ENCODE measurements at places on chromosomes 6 and 20.

GRCh38 chr20:50107086-50107660 is 5.8 kb downstream of the UBE2V1 start:
- DNase-seq: no peak

DNA sequence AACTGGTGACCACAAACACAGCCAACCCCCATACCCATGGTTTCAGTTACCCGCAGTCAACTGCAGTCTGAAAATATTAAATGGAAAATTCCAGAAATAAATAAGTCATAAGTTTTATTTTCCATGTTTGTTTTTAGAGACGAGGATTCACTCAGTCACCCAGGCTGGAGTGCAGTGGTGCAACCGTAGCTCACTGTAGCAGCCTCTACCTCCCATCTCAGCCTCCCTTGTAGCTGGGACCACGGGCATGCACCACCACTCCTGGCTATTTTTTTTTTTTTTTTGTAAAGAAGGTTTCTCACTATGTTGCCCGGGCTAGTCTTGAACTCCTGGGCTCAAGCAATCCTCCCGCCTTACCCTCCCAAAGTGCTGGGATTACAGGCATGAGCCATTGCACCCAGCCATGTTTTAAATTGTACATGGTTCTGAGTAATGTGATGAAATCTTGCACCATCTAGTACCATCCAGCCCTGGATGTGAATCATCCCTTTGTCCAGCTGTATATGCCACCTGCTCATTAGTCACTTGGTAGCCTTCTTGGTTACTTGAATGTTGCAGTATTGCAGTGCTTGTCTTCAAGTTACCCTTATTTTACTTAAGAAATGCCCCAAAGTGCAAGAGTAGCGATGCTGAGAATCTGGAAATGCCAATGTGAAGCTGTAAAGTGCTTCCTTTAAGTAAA is 14.5 kb downstream of the CSNK2A1 start:
- peak; percentile 77 for DNase-seq

GRCh38 chr6:26089272-26089671 is 2.0 kb downstream of the HFE start:
- DNase-seq: no peak

DNA sequence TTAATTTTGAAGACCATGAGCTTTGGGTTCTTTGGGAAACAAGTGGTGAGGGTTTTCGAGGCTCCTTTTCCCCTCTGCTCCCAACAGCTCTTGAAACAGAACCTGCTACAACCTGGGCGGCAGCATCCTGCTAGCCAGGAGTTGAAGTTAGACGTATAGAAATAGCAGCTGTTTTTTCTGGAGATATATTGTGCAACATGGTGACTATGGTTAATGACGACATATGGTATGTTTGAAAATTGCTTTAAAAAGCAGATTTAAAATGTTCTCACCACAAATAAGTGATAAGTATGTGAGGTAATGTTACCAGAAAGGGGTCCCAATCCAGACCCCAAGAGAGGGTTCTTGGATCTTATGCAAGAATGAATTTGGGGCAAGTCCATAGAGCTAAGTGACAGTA is 138.9 kb downstream of the PDE7B start:
- DNase-seq: no peak

- no peak for DNase-seq
Measured at GRCh38 chr6:145544514-145544913, 190.8 kb downstream of the EPM2A start.

DNA sequence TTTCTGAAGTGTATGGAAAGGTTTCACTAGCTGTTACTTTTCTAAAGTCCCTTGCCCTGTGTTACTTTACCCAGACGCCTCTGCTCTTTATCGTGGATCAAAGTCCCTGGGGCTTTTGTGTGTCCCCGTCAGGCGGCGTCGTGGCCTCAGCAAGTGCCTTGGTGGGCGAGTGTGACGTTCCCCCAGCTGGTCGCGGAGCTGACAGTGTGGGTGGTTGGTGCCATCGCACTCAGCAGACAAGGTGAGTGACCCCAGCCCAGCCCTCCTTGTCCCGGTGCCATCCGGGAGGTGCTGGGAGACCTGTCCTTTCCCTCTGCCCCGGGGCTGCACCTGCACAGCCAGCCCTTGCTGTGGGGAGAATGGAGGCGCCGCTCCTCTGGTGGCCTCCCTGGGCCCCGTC is 27.3 kb upstream of the TCFL5 start:
- no peak for DNase-seq

- no peak for DNase-seq
Measured at GRCh38 chr6:148682990-148683389, 63.8 kb upstream of the UST start.

DNA sequence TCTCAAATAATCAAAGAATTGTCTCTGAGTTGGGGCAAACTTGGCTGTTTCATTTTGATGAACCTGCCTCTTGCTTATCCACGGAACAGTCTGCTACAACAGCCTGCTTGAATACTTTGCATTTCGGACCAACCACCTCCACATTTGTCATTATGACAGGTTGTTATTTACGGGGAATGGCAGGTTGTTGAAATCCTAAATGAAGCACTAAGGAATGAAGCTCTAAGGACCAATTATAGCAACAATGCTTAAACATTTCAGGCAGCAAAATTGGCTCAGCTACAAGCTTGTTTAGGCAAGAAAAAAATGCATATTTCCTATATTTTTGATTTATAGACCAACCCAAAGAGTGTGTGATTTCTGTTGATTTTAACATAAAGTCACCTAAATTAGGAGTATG is 84.5 kb downstream of the MAP3K7 start:
- DNase-seq: no peak

DNA sequence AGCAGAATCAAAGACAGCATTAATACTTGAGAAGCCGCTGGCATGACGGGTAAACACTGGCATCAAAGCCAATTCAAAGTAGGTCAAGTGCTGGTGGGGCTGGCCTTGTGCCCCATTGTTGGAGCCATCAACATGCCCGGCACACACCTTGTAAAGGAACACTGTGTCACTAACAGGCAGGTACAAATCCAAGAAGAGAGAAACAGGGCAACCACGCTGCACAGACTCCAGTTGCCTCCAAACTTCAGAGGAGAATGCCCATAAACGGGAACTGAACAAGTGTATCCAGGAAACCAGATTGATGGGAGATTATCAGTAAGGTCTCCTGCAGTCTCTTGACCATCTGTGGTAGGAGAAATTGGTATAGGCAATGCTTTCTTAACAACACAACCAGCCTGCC is 127.0 kb upstream of the STXBP5 start:
- DNase-seq: no peak

GRCh38 chr6:15508441-15508871 is 154.4 kb downstream of the DTNBP1 start:
- no peak for DNase-seq

Measured in ACHN (cell line).